ENCODE measurements at places on chromosomes 4 and X.

DNA sequence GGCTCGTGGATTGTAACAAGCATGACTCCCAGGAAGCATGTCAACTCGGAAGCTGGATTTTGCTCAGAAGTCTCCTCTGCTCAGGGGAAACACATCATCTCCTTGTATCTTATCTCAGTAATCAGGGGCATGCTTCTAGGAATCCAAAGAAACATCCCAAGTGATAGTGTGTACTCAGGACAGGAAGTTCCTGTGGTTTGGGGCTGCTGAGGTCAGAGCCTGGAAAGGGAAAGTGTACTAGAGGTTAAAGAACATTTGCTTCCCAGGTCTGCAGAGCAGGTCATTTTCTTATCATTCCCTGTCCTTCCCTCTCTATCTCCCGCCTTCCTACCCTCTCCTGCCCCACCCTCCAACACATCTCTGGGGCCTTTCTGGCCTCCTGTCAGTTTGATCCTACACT lies 38.8 kb downstream of the SLC34A2 start:
- DNase-seq: no peak

DNA sequence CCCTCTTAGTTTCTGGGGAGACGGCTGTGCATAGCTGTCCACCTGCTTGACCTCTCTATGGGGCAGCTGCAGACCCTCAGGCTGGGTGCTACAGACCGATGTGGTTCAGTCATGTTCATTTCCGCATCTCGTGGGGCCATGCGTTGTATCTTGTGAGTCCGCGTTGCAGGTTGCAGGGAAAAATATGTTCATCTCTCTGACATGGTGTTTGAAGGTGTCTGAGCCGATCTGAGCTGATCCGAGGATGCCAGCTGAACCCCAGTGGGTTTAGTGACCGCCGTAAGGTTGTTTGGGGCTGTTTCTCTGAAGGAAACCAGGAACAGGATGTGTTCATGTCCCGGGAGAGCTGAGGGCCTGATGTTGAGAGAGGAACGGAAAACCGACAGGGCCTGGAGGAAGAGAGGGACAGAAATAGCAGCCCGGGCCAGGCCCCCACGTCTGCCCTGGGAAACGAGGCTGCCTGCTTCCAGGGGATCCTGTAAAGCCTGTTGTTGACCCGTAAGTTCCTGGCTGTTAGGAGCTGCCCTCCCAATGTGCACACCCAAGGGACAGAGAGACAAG lies 9.8 kb upstream of the P2RY8 start:
- DNase-seq: peak; percentile 35

DNA sequence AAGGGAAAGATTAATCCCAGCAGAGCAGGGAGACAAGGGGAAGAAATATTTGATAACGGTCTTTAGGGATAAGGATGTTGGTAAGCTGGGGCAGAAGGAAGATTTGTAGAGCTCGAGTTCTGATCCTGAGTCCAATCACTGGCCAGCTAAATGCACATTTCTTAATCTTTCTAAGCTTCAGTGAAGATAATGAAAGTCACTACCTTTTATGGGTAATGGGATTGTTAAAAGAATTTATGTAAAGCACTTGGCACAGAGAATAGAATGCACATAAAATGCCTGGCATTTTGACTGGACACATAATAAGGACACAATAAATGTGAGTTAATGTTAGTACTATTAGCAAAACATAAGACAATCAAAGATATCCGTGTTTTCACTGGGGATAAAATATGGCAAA lies 43.3 kb downstream of the NCAPG start:
- DNase-seq: no peak

DNA sequence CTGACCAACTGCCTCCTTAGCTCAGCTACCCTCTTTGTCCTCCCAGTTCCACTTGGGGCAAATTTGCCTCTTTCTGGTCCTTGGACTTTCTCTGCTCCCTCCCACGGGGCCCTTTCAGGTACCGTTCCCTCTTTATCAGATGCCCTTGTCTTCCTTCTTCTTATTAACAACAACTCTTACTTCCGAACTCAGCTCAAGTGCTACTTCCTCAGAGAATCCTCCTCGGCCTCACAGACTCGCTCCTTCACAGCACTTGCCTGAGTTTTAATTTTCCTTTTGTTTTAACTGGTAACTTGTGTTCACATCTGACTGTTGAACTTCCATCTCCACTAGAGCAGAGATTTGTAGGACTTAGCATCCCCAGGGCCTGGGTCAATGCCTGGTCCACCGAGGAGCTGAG lies 85.7 kb downstream of the CLNK start:
- no peak for DNase-seq

DNA sequence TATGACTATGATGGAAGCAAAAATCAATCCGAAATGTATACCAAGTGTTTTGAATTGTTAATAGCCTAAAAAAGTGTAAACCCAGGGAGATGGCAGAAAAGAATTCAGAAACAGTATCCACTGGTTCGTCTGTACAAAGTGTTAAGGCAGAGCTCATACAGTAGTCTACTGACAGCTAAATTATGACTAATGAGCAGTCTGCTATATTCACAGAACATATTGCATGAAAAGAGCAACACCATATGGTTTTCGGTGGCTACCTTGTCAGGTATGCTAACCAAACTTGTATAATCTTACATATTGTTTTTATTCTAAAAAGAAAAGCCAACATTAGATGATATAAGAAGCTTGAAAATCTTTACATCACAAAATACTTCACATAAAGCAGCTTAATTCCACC lies 18.5 kb downstream of the EPHA5 start:
- no peak for DNase-seq

DNA sequence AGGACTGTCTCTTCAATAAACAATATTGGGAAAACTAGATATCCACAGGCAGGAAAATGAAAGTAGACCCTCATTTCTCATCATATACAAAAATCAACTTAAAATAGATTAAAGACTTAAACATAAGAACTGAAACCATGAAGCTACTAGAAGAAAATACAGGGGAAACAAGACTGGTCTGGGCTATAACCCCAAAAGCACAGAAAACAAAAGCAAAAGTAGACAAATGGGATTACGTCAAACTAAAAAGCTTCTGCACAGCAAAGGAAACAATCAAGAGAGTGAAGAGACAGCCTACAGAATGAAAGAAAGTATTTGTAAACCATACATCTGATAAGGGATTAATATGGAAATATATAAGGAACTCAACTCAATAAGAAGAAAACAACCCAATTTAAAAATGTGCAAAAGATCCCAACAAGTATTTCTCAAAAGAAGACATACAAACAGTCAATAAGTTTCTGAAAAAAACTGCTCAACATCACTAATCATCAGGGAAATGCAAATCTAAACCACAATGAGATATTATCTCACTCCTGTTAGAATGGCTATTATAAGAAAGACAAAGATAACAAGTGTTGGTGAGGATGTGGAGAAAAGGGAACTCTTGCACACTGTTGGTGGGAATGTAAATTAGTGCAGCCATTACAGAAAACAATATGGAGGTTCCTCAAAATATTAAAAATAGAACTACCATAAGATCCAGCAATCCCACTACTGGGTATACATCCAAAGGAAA lies 325.3 kb upstream of the RASGEF1B start:
- no peak for DNase-seq

- no peak for DNase-seq
Observed at GRCh38 chr4:34724491-34724890, 1519.8 kb downstream of the ARAP2 start.

- DNase-seq: no peak
Observed at GRCh38 chr4:57083090-57083489, 27.1 kb downstream of the IGFBP7 start.

DNA sequence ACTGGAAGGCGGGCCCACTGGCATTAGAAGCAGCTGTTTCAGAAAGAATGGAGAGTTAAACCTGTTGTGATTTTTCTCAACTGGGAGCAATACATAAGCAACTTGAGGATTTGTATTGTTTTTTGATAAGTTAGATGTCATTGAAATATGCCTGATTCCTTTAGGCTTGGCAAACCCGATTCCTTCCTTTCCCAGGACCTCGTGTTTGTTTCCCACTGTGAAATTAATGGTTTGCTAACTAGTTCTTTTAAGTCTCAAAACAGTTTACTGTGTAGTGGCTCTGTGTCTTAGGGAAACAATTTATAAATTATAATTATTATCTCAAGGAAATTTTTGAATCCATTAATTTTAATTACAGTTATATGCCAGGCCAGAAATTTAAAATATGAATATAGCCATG lies 218.0 kb downstream of the DCTD start:
- DNase-seq: no peak

DNA sequence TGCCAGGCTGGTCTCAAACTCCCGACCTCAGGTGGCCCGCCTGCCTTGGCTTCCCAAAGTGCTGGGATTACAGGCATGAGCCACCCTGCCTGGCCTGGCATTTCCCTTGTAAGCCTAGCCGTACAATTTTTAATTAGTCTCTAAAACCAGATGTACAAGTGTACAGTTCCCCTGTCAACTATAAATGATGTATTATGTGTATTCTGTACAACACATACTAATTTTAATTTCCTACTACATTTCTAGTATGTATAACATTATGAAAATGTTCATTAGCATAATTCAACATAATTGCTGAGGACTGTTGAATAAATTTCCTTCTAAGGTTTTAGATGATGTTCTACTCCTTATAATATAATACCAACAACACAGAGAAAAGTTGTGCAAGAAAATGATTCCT lies 27.8 kb downstream of the TBC1D1 start:
- DNase-seq: no peak

- peak; percentile 40 for DNase-seq
Observed at GRCh38 chr4:140052050-140052449, 101.9 kb downstream of the MAML3 start.

GRCh38 chr4:20895208-20895607 lies 194.9 kb downstream of the PACRGL start:
- DNase-seq: no peak

DNA sequence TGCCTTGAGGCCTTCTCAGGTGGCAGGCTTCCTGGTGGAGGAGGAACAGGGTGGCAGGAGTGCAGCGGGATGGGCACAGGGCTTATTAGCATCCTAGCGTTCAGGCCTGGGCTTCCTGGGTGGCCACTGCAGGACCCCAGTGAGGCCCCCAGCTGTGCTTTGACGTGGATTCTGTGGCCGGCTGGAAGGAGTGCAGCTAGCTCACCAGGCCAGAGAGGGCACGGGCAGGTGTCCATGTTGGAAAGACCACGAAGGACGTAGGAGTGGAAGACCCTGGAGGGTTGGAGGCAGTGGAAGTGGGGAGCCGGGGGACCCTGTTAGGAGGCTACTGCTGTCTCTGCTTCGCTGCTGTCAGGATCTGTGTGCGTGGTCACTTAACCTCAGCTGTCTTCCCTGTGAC lies 13.3 kb upstream of the TADA2B start:
- DNase-seq: no peak
